ENCODE measurements at places on chromosomes 7 and 10.

DNA sequence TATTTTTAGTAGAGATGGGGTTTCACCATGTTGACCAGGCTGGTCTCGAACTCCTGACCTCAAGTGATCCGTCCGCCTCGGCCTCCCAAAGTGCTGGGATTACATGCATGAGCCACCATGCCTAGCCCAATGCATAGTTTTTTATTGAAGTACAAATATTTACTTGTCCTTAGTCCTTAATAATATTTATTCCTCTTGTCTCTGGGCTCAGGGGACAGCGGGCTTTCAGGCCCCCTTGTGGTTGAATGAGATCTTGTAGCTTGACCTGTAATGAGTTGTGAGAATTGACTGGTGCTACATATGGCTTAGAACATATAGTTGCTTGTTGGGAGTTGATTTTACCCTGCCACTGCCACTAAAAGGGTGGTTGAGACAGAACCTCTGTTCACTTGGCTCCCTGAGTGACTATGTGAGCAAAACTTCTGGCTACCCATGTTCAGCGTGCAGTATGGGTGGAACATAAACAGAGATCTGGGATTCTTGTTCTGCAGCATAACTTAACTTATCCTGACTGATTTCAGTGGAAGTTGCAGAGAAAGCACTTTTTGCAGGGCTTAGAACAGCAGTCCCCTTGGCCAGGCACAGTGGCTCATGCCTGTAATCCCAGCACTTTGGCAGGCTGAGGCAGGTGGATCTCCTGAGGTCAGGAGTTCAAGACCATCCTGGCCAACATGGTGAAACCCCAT is 14.9 kb downstream of the CCL26 start:
- no peak for DNase-seq

DNA sequence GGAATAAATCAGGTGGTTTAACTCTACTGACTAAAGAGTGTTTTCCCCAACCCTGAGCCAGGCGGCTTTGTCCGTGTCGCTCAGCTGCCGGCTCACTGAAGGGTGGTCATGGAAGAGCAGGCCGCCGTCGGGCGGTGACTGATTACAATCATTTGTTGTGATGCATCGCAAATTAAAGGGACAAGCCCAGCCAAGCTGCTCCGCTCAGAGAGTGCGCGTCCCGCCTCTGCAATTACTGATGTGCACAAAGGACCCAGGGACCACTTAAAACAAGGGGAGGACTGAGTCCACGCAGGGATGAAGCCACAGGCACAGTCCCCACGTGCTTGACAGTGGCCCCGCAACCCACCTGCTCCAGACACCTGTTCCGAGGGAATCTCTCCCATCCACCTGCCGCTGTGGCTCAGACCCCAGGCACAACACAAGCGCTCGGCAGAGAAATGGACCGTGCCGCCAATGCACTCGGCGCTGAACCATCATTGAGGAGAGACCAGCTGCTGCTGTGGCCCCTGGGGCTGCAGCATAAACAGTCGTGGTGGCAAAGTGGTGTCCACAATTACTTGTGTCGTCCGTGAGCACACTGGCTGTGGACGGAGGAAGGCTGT is 526.5 kb downstream of the PTPRN2 start:
- DNase-seq = peak; percentile 85

GRCh38 chr7:148163246-148163645 is 427.3 kb upstream of the C7orf33 start:
- DNase-seq = no peak

DNA sequence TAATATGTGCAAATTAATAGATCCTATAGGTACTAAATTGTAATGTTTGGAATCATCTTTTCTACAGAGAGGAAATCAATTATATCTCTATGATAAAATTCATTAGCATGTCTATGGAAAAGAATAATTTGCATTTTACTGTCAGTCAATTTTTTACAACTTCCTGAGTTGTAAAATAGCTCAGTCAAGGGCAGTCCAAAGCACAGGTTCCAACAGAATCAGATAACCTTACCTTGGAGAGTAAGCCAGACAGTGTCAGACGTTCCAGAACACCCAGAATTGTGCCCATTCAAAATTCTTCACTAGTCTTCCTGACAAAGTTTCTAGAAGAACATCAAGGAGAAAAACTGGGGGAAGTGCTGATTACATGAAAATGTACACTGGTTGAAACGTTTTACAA is 31.1 kb upstream of the IMMP2L start:
- no peak for DNase-seq

GRCh38 chr10:58278274-58278961 is 9.5 kb downstream of the CISD1 start:
- no peak for DNase-seq

DNA sequence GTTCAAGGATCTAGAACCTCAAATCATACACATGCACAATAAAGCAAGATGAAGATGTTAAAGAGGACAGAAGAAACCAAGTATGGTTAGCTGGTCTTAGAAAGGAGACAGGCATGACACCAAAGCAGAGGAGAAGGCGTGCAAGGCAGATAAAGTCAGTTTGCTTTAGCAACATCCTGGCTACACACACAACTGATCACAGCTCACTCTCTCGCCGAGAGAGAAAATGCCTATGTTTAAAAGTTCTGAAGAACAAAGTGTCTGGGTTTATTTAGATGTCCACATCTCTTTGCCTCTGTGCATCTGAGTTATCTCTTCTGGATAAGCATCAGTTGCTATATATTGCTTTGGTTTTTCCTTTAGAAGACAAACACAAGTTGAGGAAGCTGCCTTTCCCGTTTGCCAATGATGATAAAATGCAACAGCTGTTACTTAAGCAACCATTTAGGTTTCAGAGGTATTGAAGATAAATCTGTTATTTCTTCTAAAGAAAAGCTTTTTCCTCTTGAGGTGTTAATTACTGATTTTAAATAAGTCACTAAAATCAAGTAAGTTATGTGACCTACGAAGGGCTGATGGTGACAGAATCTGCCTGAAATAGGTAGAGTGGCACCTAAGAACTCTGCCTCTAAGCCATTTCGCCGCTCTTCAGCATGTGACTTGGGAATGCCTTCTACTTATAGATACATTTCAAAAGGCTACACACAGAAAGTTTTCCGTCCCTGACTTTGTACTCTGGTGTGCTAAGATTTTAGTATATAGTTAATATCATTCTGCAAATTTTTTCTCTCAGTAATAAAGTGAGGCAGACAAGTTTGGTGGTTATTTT is 146.2 kb upstream of the ASAH2 start:
- DNase-seq = no peak

DNA sequence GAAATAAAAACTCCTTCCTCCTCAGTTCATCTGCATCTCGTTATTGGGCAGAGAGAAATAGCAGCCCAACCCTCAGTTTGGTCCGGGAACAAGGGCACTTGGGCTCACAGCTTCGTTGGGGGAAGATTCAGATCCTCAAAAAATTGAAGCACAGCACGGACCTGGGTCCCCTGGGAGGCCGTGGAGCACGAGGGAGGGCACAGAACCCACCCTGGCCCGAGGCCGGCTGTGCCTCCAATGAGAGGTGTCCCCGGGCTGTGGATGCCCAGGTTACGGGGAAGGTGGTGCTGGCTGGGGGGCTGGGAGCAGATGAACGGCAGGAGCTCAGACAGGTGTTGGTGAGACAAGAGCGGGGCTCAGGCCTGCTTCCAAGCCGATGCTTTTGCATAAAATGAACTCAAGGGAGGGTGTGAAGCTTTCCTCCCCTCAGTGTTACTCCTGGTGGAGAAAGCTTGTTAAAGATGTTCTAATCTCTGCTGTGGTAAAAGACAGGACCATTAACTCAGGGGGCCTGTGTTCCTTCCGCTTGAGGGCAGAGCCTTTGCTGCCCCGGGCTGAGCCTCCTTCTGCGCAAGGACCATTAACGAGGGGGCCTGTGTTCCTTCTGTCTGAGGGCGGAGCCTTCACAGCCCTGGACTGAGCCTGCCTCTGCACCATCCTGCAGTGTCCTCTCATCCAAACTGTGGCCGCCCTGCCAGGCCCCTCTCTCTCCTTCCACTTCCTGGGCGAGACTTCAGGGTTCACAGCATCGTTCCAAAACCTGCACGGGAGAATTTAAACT is 302.2 kb downstream of the ADARB2 start:
- DNase-seq = no peak

- no peak for DNase-seq
Observed at GRCh38 chr10:126102636-126103035, 206.3 kb downstream of the FANK1 start.

DNA sequence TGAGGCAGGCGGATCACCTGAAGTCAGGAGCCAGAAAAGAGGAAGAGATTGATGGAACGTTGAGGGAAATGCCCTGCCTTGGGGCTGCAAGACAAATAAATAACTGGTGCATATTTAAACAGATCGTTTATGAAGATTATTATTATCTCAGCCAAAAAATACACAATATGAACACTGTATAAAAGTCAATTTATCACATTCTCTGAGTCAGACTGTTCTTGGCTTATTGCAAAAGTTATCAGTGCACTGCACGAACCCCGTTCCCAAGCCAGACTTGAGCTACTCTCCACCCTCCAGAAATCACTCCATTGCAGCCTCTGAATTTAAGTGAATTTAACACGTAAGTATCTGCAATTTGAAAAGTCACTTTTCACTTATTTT is 1.6 kb downstream of the DNMBP start:
- DNase-seq = no peak
